ENCODE measurements at places on chromosomes 6 and 20.

- no peak for DNase-seq
Observed at GRCh38 chr6:146874278-146875018, 275.7 kb downstream of the ADGB start.

DNA sequence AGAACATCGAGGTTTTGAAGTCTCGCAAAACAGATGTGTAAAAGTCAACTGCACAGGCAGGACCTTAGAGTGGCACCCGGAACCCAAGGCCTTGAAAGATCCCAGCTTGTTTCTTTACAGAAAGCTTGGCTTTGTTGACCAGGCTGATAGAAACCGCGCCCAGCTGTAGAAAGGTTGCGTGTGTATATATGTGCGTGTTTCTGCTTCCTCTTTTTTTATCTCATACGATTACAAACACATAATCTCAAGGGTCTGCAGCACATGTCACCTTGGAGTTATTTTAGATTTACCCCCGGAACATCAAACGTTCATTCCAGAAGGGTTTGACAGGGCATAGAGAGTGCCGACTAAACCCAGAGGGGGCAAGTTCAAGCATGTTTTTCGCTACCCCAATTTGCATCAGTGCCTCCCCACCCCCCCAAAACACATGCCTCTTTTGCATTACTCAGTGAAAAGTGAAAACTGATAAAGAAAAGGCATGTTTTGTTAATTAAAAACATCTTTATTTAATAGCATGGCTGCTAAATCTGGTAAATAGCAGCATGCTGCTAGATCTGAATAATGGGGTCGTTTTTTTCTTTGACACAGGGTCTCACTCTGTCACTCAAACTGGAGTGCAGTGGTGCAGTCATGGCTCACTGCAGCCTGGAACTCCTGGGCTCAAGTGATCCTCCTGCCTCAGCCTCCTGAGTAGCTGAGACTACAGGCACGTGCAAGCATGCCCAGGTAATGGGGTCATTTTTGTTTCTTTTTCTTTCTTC is 33.2 kb upstream of the NCOA3 start:
- no peak for DNase-seq

DNA sequence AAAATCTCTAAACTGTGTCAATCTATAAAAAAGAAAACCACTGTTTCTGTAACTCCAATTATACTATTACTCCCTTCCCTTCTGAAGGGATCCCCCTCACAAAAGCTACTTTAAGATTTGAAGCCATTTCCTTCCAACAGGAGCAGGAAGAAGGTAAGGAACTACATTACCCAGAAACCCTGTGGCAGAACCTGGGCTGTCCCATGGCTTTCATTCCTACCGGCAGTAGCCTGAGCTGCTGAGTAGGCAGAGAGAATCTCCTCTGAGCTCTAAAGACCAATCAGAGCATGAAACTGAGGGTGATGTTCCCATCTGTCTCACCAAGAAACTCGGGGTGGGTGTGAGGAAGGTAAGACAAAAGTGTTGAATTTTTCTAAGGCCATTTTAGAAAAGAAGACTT is 108.0 kb upstream of the LRFN2 start:
- no peak for DNase-seq

DNA sequence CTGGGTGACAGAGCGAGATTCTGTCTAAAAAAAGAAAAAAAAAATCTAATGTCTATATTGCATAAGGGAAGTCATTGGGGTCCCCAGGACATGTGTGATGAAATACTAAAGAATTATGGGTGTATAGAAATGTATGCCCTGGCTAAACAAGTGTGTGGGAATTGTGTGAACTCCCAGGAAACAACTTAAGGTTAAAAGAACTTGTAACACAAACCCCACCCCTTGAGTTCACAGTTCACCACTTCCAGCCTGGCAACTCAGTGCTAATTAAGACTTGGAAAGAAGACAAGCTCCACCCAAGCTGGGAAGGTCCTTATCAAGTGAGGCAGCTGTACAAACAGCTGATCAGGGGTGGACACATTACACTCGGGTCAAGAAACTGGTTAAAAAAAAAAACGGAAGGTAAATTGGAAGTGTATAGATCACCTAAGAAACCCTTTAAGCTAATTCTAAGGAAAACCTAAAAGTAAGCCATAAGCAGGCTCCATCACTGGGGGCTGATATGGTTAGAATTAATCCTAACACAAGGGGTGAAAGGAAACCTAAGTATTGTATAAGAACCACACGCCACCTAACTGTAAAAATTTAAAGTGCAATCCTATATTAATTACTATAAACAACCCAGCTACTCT is 25.2 kb downstream of the HLA-A start:
- no peak for DNase-seq

GRCh38 chr20:1341561-1342265 is 12.8 kb upstream of the SDCBP2 start:
- DNase-seq: peak; percentile 57

DNA sequence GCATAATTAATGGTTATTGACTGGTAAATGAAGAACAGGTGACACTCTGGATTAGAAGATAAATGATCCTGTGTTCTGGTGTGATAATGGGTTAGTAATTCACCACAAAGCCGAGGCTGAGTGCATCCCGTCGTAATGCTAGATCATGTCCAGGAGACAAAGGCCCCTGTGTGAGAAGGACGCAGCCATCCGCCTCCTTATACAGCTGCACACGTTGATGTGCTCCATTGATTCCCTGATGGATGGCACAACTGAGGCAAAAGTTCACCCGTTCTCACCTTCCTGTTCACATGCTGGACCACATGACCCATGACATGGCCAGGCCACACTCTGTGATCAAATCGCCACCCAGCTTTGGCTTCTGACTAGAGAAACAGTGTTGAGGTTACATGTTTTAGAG is 136.1 kb downstream of the FOXC1 start:
- no peak for DNase-seq

DNA sequence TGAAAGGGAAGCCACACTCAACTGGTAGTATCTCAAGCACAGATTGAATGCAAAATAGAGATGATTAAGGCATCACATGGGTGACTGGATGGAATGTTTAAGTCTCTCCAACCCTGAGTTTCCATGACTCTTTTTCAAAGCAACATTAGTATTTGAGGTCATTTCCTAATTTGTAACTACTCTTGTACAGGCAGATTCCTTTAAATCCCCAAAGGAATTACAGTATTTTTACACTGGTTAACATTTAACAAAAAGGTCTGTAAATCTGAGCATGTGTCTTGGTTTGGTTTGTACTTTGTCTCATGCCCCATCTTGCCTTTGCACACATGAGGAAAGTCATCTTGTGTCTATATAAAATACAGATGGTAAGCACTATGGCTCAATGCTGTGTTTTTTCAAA is 15.1 kb downstream of the RMND1 start:
- peak; percentile 94 for DNase-seq

DNA sequence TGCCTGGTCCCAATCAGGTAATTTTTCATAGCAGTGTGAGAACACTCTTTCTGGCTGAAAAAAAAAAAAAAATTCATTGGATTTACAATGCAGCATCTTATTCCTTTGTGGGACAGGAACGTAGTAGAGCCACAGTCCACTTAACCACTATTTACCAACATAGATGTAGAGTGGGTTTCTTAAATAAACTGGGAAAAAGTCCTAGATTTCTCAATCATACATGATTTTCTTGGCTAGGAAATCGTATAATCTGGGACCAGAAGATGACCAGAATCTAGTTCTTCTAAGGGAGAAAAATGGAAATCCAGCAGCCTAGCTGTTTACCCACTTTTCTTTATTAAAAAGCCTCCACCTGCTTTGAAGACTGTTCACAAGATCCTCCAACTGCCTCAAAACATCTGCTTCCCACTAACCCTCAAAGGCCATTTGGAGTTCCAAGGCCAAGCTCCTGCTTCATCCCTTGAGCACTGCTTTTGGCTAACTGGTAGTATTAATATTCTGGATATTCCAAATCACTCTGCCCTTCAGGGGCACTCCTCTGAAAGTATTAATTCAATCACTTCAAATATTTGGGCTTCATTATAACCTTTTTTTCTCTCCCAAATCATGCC is 70.4 kb downstream of the FYN start:
- no peak for DNase-seq

DNA sequence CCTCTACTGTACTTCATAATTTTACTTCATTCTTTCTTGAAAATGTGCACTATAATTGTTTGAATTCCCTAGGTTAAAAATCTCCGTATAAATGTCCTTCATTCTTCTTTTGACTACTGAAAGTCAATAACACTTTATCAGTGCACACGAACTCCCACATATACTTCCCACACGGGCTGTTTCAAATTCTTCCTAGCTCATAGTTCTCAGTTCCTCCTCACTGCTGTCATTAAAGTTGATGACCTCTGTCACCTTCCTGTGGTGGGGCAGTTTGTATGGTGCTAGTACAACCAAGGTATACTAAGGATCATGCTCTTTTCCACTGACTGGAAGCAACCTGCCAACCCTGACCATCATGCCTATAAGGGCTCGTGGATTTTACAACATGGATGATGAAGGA is 40.0 kb upstream of the CD2AP start:
- DNase-seq: no peak

DNA sequence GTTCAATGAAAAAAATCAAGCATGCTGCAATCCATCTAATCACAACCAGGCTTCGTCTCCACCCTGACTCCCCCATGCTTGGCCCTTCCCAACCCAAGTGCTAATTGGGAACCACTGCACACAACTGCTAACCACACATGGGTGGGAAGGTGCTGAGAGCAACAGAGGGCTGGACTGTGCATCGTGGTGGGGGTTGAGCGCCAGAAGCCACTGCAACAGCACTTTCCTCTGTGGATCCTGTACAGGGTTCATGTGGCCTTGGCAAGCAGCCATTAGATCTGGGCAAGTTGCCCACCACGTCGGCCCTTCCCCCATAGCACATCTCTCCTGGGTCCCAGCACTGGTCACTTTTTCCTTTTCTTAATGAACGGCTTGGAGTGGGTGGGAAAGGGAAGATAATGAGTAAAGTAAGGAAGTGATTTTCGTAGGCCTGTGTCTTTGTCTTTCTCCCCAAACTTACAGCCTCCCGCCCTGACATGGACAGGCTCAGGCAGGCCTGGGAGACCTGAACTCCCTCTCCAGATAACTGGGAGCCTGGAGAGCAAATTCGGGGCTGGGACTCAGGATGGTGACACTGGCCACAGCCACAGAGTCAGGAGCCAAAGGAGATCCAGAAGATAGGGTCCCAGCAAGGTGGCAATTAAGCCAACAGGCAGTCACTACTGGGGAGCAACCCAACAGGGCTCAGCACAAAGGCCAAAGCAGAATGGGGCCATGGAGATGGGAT is 34.4 kb upstream of the MRPS10 start:
- DNase-seq: peak; percentile 43

- no peak for DNase-seq
Observed at GRCh38 chr6:126477678-126478077, 137.8 kb downstream of the CENPW start.

DNA sequence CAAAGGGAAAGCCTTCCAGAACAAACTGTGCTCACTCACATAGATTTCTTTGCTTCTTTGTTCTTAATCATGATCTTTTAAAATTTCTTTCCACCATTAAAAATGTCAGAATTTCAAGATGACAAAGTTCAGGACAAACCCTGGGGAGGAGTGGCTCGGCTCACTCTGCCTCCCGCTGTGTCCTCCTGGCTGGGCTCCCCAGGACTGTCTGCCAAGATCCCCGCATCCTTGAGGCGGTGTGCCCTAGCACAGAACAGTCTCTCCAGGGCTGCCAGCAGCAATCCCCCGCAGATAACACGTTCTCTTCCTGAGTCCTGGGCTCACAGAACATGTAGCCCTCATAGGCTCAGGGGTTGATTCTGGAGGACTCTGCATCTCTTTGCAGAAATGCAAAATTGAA is 98.4 kb upstream of the KCNG1 start:
- no peak for DNase-seq

- DNase-seq: no peak
Observed at GRCh38 chr20:62201173-62202082, 18.6 kb downstream of the MTG2 start.

GRCh38 chr6:144480473-144480872 is 195.3 kb downstream of the UTRN start:
- DNase-seq: no peak

DNA sequence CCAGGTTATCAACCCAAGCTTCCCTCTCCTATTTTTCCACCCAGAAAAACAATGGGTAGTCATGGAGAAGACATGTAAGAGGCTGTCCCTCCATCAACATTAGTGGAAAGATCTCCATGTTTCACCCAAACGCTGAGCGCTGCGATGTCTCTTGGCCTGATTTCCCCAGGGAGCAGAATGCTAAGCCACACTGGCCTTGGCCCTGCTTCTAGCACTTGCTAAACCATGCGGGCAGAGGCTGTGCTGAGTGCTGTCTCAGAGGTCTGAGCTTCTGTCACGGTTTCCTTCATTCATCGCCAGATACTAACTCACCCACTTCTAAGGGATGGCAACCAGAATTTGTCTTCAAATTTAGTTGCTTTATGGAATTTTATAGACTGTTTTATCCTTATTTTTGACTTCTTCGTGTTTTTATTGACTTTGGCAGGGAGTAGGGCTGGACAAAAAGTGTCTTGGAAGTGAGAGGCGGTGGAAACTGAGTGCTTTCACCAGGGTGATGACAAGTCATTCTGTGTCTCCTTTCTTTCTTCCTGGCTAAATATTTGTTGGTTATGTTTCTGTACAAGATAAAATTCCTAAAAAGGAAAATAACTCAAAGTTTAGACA is 181.4 kb upstream of the UST start:
- no peak for DNase-seq

- DNase-seq: no peak
Observed at GRCh38 chr6:153130515-153131036, 506 bp downstream of the RGS17 start.

GRCh38 chr6:111861431-111861885 is 11.8 kb downstream of the FYN start:
- DNase-seq: no peak

DNA sequence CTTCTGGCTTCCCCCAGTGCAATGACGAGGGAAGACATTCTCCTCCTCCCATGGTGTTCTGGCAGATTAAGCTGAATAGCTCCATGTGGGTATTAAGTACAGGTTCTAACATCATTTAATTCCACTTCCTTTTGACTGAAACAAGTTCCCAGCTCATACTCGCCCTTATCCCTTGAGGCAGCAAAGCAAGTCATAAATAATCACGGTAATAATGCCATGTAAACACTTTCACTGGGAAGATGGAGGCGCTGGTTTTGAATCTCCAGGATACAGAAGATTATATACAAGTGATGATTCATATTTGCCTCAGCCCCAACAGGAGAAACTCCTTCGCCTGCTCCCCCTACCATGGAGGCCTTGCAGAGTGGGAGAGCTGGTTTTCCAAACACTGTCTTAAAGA is 141.3 kb downstream of the PXDC1 start:
- DNase-seq: peak; percentile 88

DNA sequence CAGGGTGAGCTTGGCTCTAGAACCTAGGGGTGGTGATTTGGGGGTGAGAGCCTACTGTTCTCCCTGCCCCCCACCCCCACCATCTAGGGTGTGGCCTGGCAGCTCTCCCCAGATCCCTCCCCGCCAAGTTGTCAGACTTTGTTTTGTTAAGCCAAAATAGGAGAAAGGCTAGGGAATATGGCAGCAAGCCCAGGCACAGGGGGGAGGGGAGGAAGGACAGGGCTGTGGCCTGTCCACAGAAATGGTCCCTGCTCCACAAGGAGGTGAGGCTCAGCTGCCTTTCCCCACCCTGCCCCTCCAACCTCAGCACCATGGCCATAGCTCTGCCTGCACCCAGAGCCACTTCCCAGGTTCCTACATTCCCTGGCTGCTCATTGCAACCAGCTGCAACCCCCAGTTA is 17.2 kb downstream of the SCUBE3 start:
- no peak for DNase-seq

- DNase-seq: no peak
Observed at GRCh38 chr6:134909701-134910592, 40.0 kb downstream of the ALDH8A1 start.

- no peak for DNase-seq
Observed at GRCh38 chr6:75604294-75604693, 2.6 kb downstream of the SENP6 start.

- DNase-seq: peak; percentile 53
Observed at GRCh38 chr6:2196079-2196679, 49.2 kb downstream of the GMDS start.
